Right lung (tissue), 10 donors: ENCODE measurements at places on chromosomes 3 and 15. TPM values are rescaled to one million over a fixed set of nuclear protein-coding genes. Genes with fewer than 3 reads are reported as not detected.

CPA3 gene
- polyA plus RNA-seq: 0.33 TPM

KY gene
- 1.9 TPM for polyA plus RNA-seq

DNA sequence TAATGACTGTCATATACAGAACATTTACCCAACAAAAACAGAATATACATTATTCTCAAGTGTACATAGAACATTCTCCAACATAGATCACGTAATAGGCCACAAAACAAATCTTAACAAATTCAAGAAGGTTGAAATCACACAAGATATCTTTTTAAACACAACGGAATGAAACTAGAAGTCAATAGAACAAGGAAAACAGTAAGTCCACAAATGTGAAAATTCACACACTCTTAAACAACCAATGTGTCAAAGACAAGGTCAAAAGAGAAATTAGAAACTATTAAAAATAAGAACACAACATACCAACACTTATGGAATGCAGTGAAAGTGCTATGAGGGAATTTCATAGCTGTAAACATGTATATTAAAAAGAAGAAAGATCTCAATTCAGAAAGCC is 81.2 kb upstream of the SLCO2A1 start:
- DNase-seq: no peak

DNA sequence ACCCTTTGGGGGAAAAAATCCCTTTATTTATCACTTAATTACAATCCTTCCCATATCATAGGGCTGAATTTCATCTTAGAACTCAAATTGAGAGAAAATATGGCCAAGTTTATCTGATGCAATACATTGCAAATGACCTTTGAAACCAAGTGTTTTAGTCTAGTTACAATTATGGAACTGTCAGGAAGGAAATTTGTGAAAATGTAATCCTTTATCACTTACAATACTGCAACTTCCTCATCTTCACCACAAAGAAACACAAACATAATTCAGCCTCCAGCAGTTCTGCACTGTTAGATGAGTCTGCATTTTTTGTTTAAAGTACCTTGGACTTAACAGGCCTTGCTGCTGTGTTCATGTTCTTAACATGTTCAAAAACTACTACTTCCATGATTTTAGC is 4.6 kb downstream of the CCPG1 start:
- DNase-seq: no peak

GRCh38 chr3:85167576-85167975 is 208.8 kb downstream of the CADM2 start:
- DNase-seq: no peak

DNA sequence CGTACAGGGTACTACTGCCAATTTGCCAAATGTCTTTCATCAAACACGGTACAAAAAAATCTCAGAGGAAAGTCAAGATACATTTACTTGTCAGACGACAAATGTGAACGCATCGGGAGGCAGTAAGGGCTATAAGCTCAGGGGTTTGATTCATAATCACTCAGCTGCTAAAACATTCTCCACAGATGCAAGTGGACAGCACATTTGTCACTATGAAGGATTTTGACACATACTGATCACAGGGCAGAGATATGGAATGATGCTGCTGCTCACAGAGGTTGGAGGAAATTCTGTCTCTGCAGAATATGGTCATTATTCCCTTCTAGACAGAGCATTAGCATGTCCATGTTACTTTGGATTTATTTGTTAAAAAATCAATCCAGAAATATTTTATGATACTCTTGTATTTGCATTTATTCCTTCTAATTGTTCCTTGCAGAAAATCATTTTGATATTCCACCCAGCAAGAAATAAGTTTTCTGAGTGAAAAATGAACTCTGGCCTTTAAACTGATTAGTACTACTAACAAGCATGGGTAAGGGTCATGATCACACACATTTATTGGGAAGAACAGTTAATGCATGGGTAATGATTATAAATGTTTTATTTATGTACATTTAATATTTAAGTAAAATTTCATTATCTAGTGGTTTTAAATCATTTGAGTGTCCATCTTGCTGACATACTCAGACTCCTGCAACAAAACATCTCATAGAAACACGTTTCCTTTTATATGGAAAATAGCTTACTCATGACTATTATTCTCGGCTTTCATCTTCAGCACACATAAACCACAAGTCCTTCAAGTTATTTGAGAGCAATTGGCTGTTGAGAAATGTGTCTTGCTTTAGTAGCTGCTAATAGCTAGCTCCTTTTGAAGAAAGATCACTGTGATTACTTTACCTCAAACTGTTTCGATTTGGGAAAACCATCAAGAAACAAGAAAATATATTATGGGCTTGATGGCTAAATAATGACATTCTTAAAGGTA is 559.3 kb downstream of the MECOM start:
- peak; percentile 15 for DNase-seq

GRCh38 chr3:121736112-121736511 is 13.4 kb downstream of the GOLGB1 start:
- DNase-seq: no peak

GRCh38 chr3:130626049-130626448 is 109.1 kb downstream of the COL6A6 start:
- DNase-seq: no peak
